ENCODE measurements at places on chromosomes 13 and 19.
A peak's percentile ranks its signal among the peaks of the same experiment; 100 is the strongest.

GRCh38 chr13:39599842-39600241 lies 3.2 kb downstream of the LHFPL6 start:
- no peak for DNase-seq

DNA sequence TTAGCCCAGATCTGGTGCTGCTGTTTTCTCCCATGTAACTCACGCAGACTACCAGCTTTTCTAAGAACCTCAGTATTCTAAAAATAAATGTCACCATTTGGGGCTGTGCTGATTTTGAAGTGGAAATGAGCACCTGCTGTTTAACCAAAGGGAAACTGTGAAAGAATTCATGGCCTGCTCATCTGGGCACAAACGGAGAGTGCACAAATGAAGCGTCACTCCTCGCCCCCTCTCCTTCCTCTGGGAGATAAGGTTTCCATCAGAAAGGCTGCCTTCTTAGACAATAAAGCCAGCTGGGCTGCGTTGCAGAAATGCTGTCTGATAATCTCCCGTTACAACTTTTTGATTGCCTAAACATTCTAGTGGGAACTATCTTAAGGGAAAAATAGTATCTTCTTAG lies 73.7 kb upstream of the SLC15A1 start:
- no peak for DNase-seq

DNA sequence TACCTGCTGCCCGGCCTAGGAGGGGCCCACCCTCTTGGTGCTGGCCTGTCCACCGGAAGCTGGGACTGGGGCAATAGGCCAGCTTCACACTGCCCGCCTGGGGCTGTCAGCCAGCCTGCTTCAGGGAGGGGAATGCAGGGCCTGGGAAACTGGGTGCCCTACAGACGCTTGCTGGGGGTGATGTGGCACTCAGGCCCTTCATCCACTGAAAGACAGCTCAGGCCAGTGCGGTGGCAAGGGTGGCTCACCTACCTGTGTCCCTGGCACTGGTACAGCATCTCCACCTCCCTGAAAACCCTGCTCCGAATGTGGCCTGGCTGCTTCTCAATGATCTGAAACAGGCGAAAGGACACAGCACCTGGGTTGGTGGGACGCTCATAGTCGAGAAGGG lies 7.8 kb downstream of the MKNK2 start:
- no peak for DNase-seq

DNA sequence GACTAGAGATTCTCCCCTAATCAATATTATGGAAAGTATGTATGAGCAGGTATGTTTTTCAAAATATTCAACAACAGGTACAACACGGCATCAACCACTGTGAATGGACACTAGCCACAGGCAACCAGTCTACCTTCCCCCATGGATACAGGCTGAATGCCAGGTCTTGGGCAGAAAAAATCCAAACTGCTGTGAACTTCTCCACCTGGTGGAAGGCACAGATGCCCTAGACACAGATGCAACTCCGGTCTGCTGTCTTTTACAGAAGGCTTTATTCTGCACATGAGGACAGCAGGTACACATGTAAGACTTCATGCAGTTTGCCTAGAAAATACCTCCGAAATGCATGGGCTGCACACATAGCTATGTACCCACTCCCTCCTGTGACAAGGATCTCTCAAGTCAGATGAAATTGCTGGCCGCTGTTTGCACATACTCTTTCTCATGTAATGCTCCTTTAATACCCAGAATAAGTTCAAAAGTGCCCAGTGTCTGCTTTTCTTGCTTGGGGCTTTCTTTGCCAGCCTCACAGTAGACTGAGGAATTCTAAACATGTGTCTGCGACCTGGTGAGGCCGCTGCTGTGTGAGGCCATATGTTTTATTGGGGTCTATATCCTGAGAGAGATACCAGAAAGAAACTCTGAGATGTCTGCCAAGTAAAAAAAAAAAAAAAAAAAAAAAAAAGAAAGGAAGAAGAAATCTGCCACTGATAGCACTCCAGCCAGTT lies 325.9 kb downstream of the FOXO1 start:
- no peak for DNase-seq

DNA sequence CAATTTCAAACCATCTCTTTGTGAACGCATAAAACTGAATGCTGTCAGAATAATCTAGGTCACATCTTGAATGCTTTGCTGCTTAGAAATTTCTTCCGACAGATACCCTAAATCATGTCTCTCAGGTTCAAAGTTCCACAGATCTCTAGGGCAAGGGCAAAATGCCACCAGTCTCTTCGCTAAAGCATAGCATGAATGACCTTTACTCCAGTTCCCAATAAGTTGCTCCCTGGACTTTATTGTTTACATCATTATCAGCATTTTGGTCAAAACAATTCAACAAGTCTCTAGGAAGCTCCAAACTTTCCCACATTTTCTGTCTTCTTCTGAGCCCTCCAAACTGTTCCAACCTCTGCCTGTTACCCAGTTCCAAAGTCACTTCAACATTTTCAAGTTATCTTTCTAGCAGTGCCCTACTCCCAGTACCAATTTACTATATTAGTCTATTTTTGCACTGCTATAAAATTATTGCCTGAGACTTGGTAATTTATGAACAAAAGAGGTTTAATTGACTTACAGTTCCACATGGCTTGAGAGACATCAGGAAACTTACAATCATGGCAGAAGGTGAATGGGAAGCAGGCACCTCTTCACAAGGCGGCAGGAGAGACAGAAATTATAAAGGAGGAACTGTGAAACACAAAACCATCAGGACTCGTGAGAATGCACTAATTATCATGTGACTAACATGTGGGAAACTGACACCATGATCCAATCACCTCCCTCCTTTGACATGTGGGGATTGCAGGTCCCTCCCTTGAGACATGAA lies 77.0 kb downstream of the SPRY2 start:
- DNase-seq: no peak

- DNase-seq: no peak
These were observed 59.4 kb upstream of the FARP1 start for GRCh38 chr13:98083507-98083906.

- DNase-seq: no peak
These were observed 15.5 kb downstream of the DPP9 start for GRCh38 chr19:4707956-4708650.

- no peak for DNase-seq
These were observed 374.4 kb downstream of the SPRY2 start for GRCh38 chr13:79966493-79966895.

GRCh38 chr19:7654401-7654800 lies 14.4 kb upstream of the RETN start:
- no peak for DNase-seq

DNA sequence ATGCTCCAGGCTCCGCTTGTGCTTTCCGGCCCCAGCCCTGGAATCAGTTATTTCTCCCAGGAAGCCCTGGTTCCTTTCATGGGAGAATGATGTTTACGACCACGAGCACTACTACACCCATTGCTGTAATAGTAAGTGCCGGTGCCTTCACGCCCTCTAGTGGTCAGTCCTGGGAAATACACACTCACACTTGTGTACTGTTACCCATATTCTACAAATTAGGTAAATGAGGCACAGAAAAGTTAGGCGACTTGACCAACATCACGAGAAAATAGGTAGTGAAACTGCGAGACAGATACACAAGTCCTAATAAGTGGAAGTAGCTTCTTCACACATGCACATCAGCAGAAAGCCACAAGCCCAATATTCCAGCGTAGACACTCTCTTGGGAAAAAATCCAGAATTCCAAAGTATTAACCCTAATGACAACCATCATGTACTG lies 21.7 kb downstream of the CEACAM21 start:
- DNase-seq: peak; percentile 8
